Activated T-helper 1 cell treated with anti-CD3 and anti-CD28 coated beads, Interleukin-2, amount 50 U/mL, for 16 hours (primary cell): ENCODE measurements at places on chromosomes 16 and 17.

- no peak for DNase-seq
Observed at GRCh38 chr17:64787255-64787920, 125.3 kb upstream of the SMURF2 start.

DNA sequence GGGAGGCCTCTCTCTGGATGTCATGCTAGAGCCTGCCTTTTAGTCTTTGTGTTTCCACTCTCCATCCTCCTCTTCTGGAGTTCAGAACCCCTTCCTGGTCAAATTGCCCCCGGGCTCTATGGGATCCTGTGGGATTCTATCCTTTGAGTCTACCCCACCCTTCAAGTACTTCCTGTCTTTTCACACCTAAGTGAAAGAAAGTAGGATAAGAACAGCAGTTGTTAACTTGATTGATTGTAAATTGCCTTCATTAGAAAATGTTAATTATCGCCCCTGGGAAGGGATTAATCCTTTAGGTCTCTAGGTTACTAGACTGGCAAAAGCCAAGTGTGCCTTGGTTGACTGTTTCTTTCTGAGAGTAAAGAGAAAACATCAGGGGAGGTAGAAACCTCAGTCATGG is 30.1 kb downstream of the PRKCB start:
- no peak for DNase-seq

DNA sequence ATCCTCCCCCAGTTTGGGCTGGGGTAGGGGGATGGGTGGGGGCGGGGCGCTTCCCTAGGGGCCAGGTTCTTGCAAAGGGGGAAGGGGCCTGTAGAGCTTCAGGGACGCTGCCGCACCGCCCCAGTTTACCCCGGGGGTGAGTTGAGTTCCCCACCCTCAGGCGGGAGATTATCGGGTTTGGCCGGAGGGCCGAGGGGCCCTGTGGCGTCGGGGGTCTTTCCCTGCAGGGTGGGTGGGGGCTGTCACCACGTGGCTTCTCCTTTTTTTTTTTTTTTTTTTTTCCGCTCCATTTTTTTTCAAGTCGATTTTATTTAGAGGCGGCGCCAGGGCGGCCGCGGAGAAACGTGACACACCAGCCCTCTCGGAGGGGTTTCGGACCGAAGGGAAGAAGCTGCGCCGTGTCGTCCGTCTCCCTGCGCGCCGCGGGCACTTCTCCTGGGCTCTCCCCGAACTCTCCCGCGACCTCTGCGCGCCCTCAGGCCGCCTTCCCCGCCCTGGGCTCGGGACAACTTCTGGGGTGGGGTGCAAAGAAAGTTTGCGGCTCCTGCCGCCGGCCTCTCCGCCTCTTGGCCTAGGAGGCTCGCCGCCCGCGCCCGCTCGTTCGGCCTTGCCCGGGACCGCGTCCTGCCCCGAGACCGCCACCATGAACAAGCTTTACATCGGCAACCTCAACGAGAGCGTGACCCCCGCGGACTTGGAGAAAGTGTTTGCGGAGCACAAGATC is at the start of gene IGF2BP1:
Gene IGF2BP1, plus strand, starts transcription at position 283 of the 724 bp plus-strand sequence. Its CDS starts 361 bp downstream, at position 644.
- DNase-seq, result no peak

DNA sequence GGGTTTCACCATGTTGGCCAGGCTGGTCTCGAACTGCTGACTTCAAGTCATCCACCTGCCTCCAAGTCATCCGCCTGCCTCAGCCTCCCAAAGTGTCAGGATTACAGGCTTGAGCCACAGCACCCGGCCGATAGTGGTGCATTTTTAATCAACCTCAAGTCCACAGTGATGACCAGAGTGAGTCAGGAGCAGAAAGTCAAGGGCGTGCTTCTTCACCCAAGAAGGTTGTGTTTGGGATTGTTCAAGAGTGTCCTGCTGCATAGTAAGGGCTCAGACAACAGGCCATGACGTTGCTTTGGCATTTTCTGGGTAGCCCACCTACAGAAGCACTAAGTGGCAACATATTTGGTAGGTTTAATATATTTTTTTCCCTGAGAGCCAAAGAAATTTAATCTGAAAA is 108.3 kb upstream of the FAM20A start:
- no peak for DNase-seq

GRCh38 chr17:50174444-50174843 is 8.6 kb downstream of the SGCA start:
- DNase-seq, result no peak

- DNase-seq, result no peak
Observed at GRCh38 chr17:80737106-80738019, 192.7 kb downstream of the RPTOR start.

- peak; percentile 47 for DNase-seq
Observed at GRCh38 chr16:4414187-4414917, 2.0 kb downstream of the CORO7 start.

GRCh38 chr16:10617662-10618420 is 37.4 kb upstream of the EMP2 start:
- no peak for DNase-seq

DNA sequence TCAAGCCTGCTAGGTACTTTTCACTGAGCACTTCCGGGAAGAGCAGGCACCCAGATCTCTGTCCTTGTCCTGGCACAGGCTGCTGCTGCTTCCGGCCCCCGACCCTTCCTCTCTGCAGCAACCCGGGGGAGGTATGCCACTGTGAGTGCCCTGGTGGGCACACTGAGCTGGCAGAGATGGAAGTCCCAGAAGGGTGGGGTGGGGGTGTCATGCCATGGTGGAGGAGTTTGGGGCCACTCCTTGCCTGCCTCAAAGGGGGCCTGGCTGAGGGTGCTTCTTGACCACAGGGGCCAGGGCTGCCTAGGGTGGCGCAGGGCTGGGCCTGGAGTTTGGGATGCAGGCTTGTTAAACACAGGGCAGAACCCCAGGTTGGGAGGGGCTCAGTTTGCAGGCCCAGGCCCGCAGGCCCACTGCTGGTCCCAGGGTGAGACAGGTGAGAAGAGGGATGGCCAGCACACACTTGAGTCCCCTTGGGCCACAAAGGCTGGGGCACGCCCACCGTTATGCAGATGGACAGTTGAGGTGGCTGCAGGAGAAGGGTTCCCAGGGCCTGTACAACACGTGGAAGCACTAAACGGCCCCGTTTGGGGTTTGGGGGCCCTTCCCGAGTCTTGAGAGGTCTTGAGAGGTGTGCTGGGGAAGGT is 8.7 kb downstream of the TMEM235 start:
- no peak for DNase-seq

DNA sequence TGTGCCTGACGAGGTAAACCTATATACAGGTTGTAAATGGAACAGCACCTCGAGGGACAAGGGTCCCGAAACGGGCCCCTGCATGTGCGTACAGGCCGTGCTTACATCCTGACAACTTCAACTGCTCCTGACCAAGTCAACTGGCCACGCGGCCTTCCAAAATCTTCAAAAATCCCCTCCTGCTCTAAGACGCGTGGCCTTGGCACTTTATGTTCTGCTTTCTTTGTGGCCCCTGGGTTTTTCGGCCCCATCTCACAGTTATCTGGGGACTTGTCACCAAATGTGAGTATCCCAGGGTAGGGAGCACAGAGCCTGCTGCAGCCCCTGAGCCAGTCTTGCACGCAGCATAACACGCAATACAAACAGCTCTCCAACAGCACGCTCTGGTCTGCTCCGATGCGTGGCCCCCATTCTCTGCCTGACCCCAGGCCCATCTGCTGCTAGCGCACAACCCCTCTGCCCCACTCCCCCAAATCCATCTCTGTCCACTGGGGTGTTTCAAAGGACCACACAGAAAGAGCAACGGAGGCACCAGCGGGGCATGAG is 659 bp downstream of the RPH3AL start:
- no peak for DNase-seq

DNA sequence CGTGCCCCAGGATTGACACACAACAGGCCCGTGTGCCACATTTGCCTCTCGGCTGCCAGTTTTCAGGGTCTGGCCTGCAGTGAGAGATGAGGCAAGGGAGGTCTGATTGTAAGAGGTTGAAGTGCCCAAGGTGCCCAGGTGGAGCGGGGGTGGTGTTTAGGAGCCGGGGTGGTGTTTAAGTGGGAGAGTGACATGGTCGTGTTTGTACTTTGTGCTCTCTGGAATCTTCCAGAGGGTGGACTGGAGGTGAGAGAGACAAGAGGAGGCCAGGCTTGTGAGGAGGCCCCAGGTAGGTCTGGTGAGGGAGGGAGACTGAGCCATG is 10.5 kb downstream of the SLC5A10 start:
- DNase-seq, result no peak

GRCh38 chr17:42180922-42181850 is at the start of gene KCNH4:
Gene KCNH4, minus strand, starts transcription at chr17:42181142. Its CDS starts 197 bp downstream, at chr17:42180945.
- DNase-seq, result peak; percentile 57

DNA sequence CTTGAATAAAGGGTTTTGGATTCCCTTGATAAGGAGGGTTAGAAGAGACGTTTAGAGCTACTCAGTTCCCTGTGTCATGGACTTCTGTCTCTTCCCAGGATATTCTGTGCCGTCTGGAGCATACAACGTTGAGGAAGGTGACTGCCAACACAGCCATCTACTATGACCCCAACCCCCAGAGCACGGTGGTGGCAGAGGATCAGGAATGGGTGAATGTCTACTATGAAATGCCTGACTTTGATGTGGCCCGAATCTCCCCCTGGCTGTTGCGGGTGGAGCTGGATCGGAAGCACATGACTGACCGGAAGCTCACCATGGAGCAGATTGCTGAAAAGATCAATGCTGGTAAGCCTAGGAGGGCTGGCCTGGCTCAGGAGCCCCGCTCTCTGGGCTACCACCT is 24.7 kb downstream of the POLR2A start:
- no peak for DNase-seq

DNA sequence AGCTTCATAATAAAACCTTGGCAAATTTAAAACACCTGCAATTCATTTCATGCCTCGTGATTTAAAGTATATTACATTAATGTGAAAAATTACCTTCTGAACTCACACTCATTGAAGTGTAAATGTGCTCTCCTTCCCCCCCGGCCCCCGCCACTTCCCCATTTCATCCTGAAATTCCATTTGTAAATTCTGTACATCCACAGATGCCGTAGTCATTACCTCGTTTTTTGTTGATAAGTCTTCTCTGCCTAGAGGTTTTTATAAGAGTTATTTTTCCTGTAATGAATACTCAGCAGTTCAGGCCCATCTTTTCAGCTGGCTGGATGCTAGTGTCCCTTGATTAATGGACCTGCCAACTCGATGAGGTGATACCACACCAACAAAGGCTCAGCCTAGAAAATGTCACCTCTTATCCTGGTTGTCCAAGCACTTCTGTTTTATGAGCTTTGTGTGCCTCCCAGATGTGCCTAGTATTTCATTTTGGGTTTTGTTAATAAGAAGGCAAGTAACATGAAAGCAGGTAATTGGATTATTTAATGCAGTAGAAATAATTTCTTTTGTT is 64.8 kb upstream of the KIFC3 start:
- DNase-seq, result no peak

DNA sequence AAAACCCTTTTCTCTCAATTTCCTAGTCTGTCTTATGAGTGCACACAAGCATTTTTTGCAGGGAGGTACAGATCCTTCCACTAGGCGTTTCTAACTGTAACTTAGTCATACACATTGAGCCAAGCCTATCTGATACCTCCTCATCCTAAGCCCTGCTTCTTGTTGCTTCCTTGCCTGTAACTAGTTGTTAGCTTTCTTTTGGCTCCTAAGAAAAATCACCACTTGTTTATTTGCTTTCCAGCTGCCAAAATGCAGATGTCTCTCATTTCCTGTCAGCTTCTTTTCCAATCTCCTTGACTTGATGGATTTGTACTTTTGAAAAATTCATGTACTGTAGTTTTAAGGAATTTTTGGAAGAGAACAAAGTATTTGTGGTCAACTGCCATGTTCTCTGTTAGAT is 73.7 kb downstream of the TNRC6C start:
- DNase-seq, result no peak

- DNase-seq, result no peak
Observed at GRCh38 chr16:521381-522210, 5.9 kb upstream of the CAPN15 start.

GRCh38 chr17:47218896-47219430 is 9.8 kb downstream of the MYL4 start:
- DNase-seq, result no peak

GRCh38 chr16:52437277-52437670 is 109.7 kb downstream of the TOX3 start:
- DNase-seq, result no peak

DNA sequence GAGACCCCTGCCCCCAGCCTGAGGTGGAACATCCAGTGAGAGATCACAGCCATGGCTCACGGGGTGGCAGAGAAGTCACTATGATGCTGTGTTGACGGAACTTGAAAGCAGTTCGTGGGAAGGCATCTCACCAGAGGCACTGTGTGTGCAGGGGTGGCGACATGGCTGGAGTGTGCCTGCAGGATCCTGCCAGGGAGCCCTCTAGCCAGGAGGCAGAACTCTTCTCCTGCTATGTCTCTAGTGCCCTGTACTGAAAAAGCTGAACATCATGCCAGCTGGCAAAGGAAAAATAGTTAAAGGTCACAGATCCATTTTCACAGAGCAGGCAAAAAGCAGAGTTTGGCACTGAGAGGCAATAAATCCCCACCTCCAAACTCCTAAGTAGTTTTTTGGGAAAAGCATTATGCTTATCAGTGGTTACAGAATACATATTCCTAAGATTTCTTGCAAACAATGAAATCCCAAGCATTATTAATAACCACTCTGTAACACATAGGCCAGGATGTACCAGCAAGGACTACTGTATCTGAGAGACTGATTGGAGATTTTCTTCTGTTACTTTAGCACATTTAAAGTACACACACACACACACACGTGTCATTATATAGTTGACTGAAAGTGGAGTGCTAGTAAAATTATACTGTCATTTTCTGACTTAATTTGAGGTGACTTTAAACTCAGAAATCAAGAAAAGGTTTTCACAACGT is 36.8 kb downstream of the TNRC6C start:
- DNase-seq, result no peak

DNA sequence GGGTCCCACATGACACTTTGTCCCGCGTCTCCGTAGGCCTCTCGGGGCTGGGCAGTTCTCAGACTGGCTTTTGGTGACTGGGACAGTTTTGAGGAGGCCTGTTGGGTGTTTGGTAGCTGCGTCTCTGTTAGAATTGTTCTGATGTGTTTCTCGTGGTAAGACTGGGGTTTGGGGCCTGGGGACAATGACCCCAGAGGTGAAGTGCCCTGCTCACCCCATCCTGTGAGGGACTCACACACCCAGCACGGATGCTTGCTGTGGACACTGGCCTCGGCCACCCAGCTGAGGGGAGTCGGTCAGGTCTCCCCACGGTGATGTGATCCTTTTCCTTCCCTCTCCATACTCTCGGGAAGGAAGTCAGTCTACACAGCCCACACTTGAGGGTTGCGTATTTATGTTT is 50.3 kb downstream of the METRNL start:
- DNase-seq, result no peak

GRCh38 chr17:80984749-80985148 is 6.9 kb upstream of the CHMP6 start:
- no peak for DNase-seq

DNA sequence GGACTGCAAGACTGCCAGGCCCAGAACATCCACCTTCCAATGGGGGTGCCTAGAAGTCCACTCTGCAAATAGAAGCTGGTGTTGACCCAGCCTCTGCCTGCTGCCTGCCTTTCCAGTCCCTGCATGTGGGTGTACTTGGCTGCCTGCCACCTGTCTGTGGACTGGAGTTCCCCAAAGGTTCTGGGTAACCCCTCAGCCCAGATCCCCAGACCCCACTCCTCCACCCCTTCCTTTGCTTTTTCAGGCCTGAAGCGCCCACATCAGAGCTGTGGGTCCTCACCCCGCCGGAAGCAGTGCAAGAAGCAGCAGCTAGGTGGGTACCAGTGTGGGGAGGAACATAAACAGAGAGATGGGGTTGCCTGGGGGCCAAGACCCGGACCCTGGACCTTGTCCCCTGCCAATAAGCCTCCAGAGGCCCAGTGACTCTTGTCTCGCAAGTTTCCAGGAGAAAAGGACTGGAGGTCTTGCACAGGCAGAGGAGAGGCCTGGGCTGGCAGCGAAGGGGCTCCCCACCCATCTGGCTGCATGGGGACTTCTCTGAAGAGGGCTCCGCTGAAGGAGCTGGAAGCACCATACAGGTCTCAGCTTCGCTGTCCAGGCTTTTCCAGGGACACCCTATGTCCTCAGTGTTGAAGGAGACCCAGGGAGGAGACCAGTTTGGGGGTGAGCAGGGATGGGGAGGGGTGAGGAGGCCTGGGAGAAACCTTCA is 34.3 kb downstream of the NLRC5 start:
- peak; percentile 47 for DNase-seq
